ENCODE measurements at places on chromosomes 3 and 15.

- DNase-seq, result no peak
Observed at GRCh38 chr15:65066635-65067316, 1.0 kb downstream of the RASL12 start.

- DNase-seq, result no peak
Observed at GRCh38 chr3:45426161-45426560, 37.8 kb downstream of the LARS2 start.

DNA sequence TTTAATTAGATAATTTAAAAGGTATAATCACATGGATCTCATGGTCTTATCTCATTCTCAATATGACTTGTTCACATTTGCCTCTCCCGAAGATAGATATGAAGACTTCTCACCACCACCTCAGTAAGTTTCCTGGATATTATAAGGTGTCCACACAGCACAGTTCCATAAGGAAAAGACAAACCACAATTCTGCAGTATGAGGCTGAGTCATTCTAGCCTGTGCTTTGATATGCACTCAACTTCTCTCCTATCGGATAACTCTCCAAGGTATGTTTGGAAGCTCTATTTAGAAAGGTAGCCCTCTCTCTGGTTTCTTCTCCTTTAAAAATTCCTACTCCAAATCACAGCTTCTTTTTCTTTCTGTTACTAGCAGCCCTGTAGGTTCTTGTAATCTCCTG lies 612.8 kb downstream of the ZPLD1 start:
- no peak for DNase-seq

DNA sequence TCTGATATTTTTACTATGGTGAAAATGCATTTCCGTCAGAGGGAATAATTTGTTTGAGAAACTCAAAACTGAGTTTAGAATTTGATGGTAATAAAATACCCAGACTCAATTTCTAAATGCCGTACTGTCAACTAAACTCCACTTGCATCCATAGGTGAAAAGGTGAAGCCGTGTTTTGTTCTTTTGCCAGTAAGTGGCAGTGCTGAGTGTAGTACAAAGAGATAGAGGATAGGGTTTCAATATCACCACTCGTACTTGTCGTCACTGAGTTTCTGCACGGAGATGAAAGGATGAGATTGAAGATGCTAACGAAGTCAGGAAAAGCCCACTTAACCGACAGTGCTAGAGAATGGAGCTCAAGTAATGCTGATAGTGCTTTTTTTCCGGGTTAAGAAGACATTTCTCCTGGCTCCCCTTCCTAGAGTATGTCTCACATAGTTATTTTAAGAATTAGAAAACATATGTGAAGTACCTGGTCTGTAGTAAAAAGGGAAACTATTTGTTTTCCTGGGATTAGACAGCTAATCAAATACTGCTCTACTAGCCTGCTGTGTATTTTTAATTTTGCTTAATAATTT lies 345.1 kb downstream of the IL5RA start:
- no peak for DNase-seq

GRCh38 chr3:7340795-7341194 lies 479.9 kb downstream of the GRM7 start:
- no peak for DNase-seq

DNA sequence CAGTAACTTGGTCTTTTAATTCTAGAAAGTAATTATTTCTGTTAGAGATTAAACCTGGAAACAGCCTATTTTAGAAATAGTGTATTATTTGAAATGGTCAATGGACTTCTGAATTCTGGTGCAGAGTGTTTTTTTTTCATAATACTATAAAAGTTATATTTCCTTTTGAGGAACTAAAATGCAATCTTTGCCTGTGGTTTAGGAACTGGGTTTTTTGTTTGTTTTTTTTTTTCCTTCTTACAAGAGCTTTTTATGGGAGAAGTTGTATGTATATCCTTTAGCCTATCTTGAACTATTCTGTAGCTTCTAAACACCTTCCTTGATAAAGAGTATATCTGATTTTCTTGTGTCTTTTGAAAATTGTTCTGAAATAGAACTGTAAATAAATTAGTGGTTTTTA lies 88.3 kb downstream of the ARIH1 start:
- DNase-seq, result no peak

DNA sequence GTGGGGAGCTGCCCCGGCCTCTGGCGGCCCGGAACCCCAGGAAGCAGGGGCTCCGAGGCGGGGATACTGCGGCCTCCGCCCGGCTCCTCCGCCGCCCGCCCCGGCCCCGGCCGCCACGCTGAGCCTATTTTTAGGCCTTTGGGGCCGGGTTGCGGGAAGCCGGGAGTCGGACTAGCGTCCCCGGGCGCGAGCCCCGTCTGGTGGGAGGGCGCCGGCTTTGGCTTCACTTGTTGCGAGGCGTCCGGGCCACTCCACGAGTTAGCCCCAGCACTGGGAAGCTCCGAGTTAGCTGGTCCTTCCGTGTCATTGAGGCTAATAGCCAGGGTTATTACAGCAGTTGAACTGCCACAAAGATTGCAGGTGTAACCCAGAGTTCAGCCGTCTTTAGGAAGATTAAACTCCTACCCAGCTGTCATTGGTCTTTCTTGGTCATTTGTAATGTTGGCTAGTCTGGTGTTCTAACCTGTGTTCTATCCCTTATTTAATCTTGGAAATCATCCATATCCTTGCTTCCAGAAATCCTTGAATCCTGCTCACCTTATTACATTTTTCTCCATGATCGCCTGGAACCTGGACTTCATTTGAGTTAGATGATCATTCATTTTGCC lies 791 bp downstream of the GYG1 start:
- no peak for DNase-seq

- DNase-seq, result no peak
Observed at GRCh38 chr3:172129850-172130716, 90.7 kb downstream of the FNDC3B start.
